WTC11 (cell line): ENCODE measurements at places on chromosomes 2 and 18. TPM values are rescaled to one million over a fixed set of nuclear protein-coding genes. Genes with fewer than 3 reads are reported as not detected.
A peak's percentile ranks its signal among the peaks of the same experiment; 100 is the strongest.

LYPD6 gene
- 4.8 to 5.1 TPM (median 5.0 TPM) in 3 replicates for total RNA-seq

GRCh38 chr2:120982598-120982997 is 246.9 kb downstream of the GLI2 start:
- peak; percentile 53 for DNase-seq

- DNase-seq: no peak
Observed at GRCh38 chr2:204664708-204665121, 119.4 kb downstream of the PARD3B start.

DNA sequence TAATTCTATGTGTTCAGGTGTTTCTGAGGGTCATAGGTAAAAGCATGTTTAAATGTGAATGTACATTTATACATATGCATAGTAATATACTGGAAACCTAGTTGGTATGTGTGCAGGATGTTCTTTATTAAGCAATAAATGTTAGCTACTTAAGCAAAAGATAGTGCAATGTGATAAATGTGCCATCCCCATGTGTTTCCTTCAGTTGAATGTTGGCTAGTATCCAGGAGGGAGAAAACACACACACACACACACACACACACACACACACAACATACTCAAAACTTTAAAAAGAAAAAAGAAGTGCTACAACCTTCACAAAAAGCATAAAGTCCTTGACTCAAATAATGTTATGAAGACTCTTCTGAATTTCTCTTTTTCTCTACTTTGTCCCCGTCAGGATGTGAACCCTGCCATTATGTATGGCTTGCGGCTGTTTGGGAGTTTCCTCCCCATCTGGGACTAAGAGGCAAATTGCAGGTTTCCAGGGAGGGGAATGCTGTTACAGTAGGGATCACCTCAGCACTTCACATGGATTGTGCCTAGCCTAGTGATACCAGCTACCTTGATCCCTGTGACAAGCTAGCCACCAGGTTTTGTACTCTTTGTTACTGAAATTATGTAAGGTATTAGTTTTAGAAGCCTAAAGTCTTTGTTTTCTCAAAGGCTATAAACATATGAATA is 82.6 kb downstream of the IKZF2 start:
- DNase-seq: no peak

COLEC11 gene
- 0.69 to 1.3 TPM (median 0.87 TPM) in 3 replicates for total RNA-seq

ALKAL2 gene
- 3.5 to 5.2 TPM (median 4.3 TPM) in 3 replicates for total RNA-seq

TCF23 gene
- total RNA-seq: 0.05 to 0.14 TPM (median 0.13 TPM) in 3 replicates

LOXL3 gene
- total RNA-seq: 21.1 to 27.2 TPM (median 23.9 TPM) in 3 replicates

UGT1A4 gene
- total RNA-seq: 0.14 to 0.22 TPM in 2 of 3 replicates, not detected in the other

PTMA gene
- total RNA-seq: 2,164 to 2,284 TPM (median 2,200 TPM) in 3 replicates

- no peak for DNase-seq
Observed at GRCh38 chr2:180652794-180653193, 327.6 kb upstream of the UBE2E3 start.

DNA sequence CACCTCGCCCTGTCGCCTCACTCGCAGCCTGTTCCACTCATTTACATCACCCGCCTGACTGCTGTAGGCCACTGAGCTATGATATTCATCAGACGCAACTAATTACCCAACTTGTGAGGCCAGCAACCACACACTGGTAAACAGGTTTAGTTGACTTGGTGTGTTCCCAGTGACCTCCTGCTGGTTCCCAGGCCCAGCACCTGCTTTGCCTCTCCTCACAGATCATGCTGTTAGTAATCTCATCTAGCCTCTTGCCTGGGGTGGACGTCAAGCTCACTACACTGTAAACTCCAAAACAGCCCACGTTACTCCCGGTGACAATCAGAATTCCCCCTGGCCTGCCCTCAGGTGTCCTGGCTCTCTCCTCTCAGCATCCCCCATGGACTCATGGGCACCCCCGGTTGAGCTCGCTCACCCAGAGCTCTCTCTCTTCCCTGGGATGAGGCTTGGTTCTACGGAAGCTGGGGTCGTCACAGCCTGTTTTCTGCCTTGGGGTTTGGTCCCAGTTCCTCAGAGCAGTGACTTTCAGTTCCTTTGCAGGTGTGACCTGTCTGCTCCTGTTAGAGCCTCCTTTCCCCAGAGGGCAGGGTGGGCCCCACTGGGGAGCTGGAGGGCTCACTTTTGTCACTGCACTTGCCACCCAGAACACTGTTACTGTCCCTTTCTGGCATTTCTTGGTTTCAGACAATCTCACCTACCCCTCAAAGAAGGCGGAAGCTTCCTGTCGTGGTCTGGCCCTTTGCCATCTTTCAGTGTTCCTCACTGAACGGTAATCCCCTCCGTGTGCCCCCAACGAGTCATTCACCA is 40.3 kb downstream of the INPP5D start:
- DNase-seq: no peak

VSNL1 gene
- total RNA-seq: 78.4 to 83.6 TPM (median 82.4 TPM) in 3 replicates

GRCh38 chr2:3611589-3611988 is 16.7 kb downstream of the COLEC11 start:
- DNase-seq: no peak

DNA sequence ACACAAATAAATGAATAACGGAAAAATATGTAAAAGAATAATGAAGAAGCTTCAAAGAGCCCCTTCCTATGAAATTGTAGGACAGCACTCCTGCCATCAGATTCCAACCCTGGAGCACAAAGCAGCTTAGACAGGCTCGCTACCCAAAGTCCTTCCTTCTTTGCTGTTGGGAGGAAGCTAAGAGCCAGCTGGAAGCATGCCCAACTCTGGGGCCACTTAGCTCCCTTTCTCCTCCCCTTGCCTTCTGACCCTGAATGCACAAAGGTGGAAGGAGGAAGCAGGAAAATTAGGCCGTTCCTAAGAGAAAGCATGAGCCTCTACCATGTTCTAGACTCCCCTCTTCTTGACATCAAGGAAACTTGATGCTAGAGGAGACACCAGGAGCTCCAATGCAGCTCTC is 700.8 kb downstream of the RNF144A start:
- DNase-seq: no peak

FHOD3 gene
- 3.8 to 4.8 TPM (median 4.6 TPM) in 3 replicates for total RNA-seq

COA5 gene
- 29.3 to 35.4 TPM (median 34.7 TPM) in 3 replicates for total RNA-seq

GRCh38 chr2:156006721-156007618 is 325.6 kb downstream of the NR4A2 start:
- DNase-seq: no peak

GRCh38 chr2:149156971-149157740 is 118.7 kb downstream of the LYPD6B start:
- DNase-seq: no peak

DNA sequence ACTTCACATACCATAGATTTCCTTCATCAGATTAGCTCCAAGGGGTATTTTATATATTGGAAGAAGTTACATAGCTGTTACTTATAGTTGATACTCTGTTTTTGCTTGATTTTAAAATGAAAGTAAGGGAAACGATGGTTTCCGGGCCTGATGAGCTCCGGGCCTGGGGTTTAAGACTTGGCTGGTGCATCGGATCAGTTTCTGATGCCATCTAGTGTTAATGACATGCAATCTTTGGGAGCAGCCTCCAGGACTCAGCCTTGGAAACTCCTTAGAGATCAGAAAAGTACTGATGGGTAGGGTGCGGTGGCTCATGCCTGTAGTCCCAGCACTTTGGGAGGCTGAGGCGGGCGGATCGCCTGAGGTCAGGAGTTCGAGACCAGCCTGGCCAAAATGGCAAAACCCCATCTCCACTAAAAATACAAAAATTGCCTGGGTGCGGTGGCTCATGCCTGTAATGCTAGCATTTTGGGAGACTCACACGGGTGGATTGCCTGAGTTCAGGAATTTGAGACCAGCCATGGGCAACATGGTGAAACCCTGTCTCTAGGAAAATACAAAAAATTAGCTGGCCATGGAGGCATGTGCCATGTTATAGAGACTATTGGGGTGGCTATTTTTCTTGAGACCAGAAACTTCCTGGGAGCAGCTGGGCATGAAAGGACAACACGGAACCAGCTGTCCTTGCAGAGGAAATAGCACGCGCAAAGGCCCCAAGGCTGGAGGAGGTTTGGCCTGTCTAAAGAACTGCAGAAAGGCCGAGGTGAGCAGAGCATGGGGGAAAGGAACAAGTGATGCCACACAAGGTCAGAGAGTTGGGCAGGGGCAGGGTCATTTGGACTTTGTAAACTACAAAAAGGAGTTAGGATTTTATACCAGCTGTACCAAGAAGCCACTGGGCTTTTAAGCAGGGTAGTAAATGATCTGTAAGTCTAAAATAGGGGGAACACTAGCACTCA is 46.9 kb upstream of the CNOT11 start:
- DNase-seq: peak; percentile 41

UGT1A8 gene
- 0.11 to 0.13 TPM in 2 of 3 replicates, not detected in the other for total RNA-seq

GRCh38 chr2:192195548-192196418 is 1.1 kb upstream of the TMEFF2 start:
- DNase-seq: peak; percentile 69

DNA sequence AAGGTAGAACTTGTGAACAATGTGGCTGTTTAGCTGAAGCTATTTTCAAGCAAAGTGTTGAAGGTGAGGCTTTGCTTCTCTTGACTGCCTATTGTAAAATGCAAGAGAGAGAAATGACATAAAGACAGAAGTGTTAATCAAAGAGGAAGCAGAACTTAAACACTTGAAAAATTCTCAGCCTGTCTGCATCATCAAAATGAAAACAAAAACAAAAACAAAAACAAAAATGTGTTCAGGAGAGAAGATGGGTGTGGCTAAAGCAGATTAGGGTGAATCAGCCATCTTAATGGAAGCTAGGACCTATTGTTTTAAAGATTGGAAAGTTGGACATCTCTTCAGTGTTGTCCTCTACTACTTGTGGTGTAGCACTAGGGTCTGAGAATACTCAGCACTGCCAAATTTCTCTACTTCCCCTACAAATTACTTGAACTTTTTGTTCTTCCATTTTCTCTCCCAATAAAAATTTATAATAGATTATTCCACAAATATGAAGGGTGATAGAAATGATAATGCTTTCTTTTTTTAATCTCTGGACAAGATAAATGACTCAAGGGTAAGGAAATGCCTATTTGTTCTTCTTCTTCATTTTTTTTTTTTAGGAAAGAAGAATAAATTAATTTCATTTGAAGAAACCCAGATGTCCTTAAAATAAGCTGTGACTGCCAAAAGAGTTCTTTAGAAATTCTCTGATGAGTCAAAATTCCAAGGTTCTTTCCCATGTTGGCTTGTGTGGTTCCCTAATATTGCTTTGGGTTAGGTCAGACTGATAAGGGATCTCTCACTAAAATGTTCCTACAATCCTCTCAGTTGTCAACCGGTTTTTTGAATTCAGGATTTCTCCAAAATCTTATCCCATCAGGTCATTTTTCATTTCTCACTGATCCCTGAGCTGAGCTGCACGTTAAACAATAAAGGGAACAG is 571.2 kb upstream of the ZEB2 start:
- DNase-seq: no peak

GRCh38 chr2:9707611-9708160 is 76.9 kb upstream of the YWHAQ start:
- no peak for DNase-seq

GRCh38 chr2:141770530-141770929 is 360.3 kb downstream of the LRP1B start:
- DNase-seq: no peak

REEP1 gene
- total RNA-seq: 0.53 to 1.9 TPM (median 0.89 TPM) in 3 replicates

NT5DC4 gene
- total RNA-seq: not detected in 3 replicates

DNA sequence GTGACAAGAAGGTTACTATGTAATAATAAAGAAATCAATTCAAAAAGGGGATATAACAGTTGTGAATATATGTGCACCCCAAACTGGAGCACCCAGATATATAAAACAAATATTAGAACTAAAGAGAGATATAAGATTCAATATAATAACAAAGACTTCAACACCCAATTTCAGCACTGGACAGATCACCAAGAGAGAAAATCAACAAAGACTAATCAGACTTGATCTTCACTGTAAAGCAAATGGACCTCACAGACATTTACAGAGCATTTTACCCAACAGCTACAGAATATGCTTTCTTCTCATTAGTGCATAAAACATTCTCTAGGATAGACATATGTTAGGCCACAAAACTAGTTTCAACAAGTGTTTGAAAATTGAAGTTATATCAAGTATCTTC is 287.7 kb downstream of the DSC3 start:
- DNase-seq: no peak

GRCh38 chr2:15311201-15311907 is 249.8 kb downstream of the NBAS start:
- DNase-seq: no peak

MBD2 gene
- 32.8 to 42.7 TPM (median 37.4 TPM) in 3 replicates for total RNA-seq

CDKL4 gene
- 0.16 to 0.46 TPM (median 0.34 TPM) in 3 replicates for total RNA-seq

- DNase-seq: no peak
Observed at GRCh38 chr2:101463911-101464641, 10.8 kb downstream of the RFX8 start.

- DNase-seq: no peak
Observed at GRCh38 chr2:236998236-236998635, 87.5 kb upstream of the COPS8 start.

DNA sequence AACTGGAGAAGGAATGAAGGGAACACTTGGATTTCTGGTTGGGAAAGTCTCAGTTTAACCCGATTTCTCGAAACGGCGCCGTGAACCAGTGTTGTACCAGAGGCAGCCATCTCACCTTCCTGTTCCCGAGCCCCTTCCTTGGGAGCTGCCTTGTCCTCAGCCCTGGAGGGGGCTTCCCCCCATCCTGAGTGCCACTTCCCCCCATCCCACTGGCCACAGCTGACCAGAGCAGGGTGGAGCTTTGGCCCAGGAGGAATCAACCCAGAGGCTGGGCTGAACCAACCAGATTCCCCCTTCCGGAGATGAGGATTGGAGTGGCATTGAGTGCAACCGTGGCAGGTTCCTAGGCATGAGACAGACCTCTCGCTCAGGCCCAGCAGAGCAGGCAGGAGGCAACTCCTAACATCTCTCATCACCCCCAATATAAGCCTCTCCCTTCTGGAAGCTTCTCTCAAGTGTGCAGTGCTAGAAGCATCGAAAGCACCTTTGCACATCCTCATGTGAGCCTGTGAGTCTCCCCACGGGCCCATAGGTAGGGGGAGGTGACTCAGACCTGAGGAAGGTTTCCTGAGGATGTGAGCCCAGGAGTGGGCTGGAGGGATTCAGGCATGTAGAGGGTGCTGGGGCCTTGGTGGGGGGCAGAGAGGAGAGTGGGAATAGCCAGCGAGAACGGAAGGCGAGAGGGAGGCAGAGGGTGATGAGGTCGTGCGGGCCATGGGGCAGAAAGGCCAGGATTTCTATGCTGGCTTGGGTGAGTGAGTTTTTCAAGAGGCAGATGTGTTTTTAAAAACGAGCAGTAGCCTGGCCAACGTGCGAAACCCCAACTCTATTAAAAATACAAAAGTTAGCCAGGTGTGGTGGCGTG is 11.9 kb downstream of the NGEF start:
- no peak for DNase-seq
